ENCODE measurements at places on chromosomes 12 and 14.

DNA sequence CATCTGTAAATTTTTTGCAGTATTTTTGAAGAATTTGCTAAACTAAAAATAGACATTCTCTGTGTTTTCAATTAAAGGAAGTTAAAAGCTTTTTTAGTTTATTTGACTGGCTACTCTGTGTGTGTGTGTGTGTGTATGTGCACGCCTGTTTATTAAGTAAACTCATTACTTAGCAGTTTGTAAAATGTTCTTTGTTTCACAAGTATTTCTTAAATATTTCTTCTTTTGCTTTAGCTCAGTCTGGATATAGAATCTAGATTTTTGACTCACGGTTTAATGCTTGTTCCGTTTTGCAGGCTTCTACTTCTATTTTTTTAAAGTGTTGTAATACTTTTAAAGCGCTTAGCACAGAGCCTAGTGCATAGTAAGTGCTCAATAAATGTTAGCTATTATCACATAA is 46.5 kb upstream of the KCNMB4 start:
- DNase-seq: no peak

DNA sequence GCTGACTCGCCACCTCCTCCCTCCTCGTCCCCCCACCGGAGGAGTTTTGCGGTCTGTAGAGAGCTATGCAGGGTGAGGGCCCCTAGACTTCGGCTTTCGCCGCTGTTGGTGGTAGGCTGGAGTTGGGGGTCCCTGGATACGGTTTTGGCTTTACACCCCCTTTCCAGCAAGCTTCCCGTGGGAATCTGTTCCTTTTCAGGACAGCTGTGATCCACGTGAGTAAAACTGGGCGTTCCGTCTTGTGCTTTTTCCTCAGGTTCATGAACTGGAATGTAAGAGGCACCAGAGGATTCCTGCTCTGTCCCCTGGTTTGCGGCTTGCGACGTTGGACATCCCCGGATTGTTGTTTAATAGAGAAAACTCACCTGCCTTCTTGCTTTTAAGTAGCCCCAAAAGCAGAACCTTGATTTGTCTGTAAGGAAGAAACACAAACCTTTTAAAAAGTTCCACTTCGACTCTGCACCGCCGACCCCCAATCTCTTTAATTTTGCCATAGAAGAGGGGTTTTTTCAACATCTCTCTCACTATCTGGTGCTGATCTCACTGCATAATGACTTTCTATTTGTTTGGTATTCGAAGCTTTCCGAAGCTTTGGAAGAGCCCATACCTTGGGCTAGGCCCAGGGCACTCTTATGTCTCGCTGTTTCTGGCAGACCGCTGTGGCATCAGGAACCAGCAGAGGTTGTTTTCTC is 490 bp downstream of the PRORP start:
- DNase-seq: no peak

DNA sequence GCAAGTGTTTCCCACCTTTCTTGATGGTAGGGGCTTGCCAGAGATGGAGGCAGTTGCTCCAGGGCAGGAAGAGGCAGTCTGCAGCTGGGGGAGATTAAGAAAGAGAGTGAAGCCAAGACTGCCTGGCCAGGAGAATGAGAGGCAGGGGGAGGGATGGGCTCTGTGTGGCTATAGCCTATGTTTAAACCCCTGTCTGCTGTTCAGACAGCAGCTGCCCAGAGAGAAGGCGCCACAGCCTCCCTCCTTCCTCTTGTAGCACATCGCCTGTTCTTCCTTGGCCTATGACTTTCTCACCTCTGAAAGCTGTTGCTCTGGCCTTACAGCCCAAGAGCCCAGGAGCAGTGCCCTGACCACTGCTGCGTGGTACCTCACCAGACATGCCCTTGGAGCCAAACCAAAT is 61.7 kb downstream of the EMP1 start:
- DNase-seq: no peak

GRCh38 chr14:65506801-65507200 is 94.3 kb downstream of the FUT8 start:
- DNase-seq: no peak

DNA sequence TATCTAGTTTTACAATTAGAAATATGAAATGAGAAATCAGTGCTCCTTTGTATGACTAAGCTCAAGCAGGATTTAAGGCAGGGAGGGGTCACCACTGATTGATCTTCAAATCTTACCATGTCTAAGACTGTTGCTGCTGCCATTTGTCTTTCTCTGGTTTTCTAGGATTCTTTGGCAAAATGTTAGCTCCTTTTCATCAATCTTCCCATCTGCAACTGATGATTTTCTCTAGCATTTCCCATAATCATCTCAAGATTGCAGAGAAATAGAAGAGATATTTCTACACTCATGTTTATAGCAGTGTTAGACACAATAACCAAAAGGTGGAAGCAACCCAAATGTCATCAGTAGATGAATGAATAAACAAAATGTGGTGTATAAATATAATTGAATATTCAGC is 175.0 kb downstream of the RAD51B start:
- no peak for DNase-seq

GRCh38 chr12:47941871-47942613 is 21.4 kb upstream of the TMEM106C start:
- DNase-seq: peak; percentile 42

- no peak for DNase-seq
These were observed 58.7 kb downstream of the FUT8 start for GRCh38 chr14:65471038-65471878.

DNA sequence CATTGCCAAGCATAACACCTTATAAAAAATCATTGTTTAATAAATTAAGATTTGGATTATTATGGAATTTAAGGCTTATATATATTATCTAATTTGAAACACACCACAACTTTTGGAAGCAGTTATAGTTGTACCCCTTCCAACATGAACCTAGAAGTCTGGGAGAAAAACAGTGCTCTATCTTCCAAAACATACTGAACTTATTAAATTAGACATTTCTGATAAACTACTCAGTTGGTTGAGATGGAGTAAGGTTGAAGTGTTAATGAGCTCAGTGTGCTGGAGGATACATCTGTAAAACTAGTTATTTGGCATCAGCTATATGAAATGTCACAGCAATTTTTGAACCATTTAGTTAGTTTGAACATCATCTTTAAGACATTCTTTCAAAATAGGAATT is 227.4 kb downstream of the ALX1 start:
- DNase-seq: no peak

GRCh38 chr12:75921622-75922289 is 109.8 kb downstream of the PHLDA1 start:
- DNase-seq: no peak

- peak; percentile 56 for DNase-seq
These were observed 19.6 kb downstream of the ACVR1B start for GRCh38 chr12:51970904-51971646.

DNA sequence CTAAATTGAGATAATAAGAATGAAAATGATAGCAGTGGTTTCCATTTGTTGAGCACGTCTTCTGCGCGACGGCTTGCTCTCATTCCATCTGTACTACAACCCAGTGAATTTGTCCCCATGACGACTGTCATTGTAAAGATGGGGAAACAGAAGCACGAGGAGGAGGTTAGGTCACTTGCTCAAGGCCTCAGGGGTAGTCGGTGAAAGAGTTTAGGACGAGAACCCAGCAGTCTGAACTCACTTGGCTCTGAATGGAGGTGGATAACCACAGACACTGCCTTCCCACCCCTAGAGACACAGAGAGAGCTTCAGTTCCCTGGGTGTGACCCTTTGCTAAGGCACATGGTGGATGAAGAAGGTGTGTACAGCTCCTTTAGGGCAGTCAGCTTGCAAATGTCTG is 30.9 kb upstream of the PLEKHG3 start:
- no peak for DNase-seq

- DNase-seq: no peak
These were observed 15.6 kb upstream of the RFLNA start for GRCh38 chr12:124279315-124279714.

DNA sequence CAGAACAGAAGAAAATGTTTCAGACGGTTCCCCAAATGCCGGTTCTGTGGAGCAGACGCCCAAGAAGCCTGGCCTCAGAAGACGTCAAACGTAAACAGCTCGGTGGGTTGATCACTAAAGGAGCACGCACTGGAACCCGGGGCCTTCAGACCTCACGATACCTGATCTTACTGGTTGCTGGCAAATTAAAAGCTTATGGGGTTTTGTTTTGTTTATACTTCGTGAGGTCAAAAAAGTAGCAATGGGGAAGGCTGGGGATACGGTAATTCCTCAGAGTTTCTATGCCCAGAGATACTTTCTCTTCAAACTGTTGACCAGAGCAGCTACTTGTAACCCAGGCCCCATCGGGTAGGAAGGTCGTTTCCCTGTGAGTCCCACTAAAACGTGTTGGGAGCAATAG is 1.7 kb downstream of the CDKN1B start:
- DNase-seq: peak; percentile 26

DNA sequence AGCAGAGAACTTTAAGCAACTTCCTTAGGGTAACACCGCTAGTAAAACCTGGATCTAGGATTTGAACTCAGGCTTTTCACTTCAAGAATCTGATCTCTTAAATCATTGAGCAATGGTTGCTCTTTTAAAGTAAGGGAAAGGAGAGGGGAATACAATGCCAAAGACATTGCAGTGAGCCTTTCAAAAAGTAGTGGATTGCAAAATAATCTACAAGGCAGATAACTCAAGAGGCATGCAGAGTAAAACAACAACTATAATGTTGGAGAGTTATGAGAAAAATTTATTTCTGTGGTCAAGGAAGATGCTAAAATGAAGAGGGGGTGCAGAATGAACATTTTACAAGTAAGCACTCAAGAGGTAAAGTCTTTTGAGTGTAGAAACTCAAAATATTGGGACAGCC is 432.6 kb downstream of the C12orf50 start:
- DNase-seq: no peak

GRCh38 chr12:103331643-103332042 is 164.1 kb downstream of the C12orf42 start:
- no peak for DNase-seq

DNA sequence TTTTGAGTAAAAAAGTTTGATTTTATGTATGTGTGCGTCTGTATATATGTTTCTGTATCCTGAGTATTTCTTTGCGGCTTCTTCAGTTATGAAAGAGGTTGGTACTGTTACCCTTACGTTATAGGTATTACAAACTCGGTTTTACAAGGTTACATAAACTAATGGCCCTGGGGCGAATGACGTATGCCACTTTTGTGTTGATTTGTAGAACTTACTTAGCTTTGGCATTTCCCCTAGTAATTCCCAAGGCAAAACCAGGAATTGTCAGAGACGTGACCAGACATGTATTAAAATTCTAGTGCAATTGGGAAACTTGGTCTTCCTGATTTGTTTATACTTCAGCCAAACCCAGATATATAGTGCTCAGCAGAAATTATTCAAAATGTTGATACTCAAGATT is 93.3 kb downstream of the DUSP16 start:
- no peak for DNase-seq

DNA sequence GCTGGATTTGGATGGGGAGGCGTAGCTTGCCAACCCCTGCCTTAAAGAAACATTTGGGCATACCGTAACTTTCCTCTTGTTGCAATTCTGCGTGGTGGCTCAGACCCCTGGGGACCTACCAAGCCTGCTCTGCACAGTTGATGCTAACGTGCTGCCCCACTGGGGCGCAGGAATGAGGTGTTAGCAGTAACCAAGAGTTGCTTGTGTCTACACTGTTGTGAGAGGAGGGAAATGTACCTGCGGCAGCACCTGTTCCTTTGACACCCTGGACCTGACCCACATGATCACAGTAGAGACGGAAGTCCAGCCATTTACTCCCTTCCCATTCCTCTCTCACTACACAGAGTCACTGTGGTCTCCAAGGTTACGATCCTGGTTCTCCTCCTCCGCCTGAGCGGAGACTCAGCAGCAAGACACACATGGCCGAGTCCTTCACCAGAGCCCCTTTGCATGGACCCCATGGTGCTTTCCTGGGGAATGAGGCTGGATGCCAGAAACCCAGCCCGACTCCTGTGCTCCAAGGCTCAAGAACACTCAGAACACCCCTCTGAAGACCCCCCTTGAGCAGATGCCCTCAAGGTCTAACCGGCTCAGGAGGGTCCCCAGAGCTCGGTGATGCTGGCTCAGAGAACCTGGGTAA is 84.8 kb downstream of the FBXL14 start:
- no peak for DNase-seq

DNA sequence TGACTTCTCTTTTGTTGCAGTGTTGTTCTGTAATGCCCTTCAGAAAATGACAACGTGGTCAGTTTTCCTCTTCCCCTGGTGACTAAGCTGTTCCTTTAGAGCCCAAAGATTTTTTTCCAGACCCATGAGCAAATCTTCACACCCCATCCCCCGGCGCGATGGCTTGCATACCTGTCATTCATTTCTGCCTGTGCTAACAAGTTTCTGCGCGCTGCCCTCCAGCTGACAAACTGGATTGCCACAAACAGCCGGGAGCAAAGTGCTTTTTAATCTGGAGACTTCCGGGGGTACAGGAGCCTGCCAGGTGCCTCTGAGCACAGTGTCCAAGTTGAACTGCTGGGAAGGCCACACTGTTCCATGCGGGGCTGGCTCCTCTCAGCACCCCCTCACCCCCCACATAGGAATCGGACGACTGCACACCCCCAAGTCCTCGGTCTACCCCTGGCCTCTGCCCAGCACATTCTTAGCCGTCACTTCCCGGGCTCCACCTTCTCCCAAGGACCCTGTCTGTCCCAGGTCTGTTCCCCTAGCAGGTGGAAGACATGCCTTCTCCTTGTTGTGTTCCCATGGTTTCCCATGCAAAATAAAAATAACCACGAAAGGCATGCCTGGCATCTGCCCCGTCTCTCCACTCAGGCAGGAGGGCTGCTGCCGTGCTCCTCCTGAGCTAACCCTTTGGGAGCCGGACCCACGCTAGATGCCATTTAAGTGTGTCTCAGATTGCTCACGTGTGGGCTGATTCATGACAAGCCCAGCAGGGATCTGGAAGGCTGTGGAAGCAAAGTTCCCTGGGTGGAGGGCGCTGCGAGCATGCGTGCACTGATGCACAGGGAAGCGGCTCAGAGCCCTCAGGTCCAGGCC is 14.1 kb downstream of the RILPL1 start:
- DNase-seq: no peak

- no peak for DNase-seq
These were observed 9.5 kb downstream of the MYRFL start for GRCh38 chr12:69834576-69834975.

Measured in activated naive CD4-positive, alpha-beta T cell treated with Interleukin-2 at 50 U/mL for 16 hours (primary cell).